Activated CD4-positive, alpha-beta memory T cell treated with anti-CD3 and anti-CD28 coated beads for 36 hours (primary cell): ENCODE measurements at places on chromosomes 12 and 14.

GRCh38 chr12:33967760-33968159 lies 54.5 kb upstream of the ALG10 start:
- no peak for DNase-seq

DNA sequence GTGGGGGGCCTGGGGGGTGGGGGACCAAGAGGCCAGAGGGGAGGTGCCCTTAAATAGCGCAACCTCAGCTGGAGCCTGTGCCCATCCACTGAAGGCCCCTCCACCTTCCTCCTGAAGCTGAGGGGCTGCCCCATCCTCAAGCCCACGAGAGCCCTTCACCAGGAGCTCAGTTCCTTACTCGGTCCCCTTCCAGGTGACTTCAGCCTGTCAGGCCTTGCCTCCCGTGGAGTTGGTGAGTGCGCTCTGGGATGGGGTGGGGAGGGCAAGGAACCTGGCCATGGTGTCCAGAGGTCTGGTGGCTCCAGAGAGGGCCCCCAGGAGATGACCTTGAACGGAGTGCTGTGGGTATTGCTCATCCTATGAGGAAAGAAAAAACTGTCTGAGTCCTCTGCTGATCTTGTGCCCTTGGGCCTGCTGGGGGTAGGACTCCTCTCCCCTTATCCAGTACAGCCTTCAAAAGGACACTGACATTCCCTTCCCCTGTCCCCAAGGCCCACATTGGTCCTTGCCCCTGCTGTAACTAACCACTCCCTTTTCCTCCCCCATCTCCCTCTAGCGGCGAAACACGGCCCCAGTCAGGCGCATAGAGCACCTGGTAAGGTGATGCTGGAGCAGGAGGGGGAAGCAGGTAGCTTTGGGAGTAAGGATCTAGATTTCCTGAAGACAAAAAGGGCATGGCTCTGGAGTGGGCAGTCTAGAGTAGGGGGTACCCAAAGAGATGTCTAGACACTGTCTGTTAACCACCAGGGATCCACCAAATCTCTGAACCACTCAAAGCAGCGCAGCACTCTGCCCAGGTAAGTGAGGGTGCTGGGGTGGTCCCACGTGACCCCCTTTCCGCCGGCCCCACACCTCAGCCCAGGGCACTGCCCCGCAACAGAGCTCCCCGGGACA lies 3.6 kb downstream of the TNS2 start:
- DNase-seq = peak; percentile 68

GRCh38 chr14:82490397-82490796 lies 956.7 kb upstream of the SEL1L start:
- no peak for DNase-seq

GRCh38 chr14:78978896-78979295 lies 808.7 kb downstream of the NRXN3 start:
- no peak for DNase-seq

DNA sequence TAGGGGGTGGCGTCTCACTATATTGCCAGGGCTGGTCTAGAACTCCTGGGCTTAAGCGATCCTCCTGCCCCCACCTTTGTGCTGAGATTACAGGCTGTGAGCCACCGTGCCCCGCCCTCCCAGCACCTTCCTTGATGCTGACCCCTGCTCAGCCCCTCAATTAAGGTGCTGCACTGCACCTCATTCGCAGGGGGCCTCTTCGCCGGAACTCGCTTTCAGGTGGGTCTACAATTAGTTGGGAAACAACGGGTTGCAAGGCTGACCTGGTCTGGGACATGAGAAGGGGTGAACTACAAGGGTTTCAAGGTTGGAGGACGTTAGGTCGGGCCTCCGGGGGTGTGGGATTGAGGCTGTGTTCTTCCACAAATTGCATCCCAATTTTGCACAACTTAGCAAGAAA lies 1.2 kb upstream of the NOP2 start:
- DNase-seq = no peak

DNA sequence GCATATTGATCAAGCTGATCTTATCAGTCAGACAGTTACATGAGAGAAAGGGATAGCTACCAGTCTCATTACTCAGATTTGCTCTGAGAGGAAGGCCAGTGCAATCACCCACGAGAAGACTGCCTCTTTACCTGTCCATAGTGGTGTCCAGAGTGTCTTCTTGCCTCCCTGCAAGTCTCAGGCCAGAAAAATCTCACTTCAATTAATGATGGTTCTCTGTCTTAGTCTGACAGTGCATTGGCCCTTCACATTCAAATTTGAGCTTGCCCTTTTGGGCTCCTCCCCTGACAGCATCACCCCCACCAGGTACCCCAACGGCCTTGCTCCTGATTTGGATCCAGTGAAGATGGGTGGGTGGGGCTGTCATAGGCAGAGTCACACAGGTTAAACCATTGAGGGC lies at the start of gene AICDA:
AICDA (minus strand) TSS at position 231 of the 400 bp plus-strand sequence; CDS start at position 139, 92 bp downstream.
- no peak for DNase-seq

DNA sequence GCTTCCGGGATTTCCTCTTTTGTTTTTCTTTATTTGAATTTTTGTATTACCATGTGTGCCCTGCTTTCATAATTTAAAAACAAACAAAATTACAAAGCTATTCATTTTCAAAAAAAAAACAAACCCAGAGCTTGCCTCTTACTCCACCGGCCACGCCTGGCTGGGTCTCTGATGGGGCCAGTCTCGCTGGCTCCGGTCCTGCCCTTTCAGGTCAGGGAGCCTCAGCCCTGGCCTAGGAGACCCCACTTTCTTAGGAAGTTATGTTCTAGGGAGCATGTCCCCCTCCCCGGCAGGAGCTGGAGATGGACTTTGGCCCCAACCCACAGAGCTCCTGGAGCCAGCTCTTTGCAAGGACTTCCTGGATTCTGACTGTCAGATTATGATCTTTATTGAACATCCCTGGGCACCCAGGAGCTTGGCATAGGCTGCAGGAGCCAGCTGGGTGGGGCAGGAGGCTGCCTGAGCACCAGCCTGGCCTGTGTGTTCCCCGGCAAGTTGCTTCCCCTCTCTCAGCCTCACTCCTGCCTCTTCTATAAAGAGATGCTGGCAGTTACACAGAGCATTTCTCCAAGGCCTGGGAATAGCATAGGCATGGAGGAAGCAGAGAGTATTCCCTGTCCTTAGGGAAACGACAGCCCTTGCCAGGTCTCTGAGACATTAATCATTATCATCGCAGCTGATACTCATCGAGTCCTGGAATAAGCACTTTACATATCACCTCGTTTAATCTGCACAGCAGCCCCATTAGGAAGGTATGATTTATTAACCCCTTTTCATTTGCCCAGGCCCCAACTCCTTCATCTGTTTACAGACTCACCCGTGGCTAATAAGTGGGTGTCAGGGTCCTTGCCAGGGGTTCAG lies 3.5 kb downstream of the DEGS2 start:
- no peak for DNase-seq

DNA sequence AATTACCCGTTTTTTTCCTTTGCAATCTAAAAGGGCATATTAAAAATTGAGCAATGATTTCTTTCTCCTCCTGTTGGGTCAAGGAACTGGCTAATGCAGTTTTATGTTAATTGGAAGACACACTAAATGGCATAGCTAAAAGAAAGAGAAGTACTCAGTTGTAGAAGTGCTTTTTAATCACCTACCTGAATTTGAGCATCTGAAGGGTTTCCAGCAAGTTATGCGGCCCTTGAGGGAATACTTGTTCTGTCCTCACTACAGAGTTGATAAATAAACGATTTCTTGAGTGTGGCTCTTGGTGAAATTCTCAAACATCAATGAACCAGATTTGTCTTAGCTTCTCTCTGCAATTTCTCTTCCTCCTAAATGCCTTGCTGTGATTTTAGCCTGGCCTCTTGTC lies 184.1 kb upstream of the RPH3A start:
- DNase-seq = no peak

GRCh38 chr12:5051913-5052312 lies 8.2 kb downstream of the KCNA5 start:
- no peak for DNase-seq

GRCh38 chr12:48618541-48618940 lies 48.7 kb upstream of the LALBA start:
- DNase-seq = peak; percentile 83

- DNase-seq = peak; percentile 19
These were observed 693.0 kb downstream of the NRXN3 start for GRCh38 chr14:78863143-78863542.

DNA sequence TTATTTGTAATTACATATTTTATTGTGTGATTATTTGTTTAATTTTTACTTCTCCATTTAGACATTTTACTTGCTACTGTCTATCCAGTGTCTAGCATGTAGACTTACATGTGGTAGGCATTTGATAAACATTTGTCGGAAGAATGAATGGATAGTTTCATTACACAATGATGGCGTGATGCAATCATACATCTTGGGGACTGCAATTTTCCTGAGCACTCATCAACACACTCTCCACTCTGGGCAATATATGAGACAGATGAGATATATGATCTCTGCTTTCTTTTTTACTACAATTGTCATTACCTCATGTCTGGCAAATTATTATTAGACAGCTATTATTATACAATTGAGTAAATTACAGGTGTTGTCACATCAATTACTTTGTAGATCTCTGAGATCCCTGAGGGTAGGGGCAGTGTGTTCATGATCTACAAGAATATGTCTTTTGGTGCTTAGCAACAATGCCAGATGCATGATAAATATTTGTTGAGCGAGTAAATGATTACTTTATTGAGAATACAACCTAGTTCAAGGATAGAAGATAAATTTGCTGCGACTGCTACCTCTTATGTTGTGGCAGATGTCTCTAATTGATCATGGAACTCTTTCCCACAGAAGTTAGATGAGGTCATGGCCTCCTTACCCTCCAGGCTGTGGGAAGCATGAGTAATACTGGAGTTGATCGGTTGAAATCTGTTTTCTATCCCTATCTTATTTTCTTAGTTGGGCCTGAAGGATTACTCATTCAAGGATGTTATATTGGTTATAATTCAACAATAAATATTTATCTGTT lies 416.0 kb downstream of the LRIG3 start:
- no peak for DNase-seq

GRCh38 chr12:92289629-92290349 lies 144.1 kb upstream of the BTG1 start:
- no peak for DNase-seq

- peak; percentile 36 for DNase-seq
These were observed 753 bp upstream of the ATP5MC2 start for GRCh38 chr12:53676656-53677015.

DNA sequence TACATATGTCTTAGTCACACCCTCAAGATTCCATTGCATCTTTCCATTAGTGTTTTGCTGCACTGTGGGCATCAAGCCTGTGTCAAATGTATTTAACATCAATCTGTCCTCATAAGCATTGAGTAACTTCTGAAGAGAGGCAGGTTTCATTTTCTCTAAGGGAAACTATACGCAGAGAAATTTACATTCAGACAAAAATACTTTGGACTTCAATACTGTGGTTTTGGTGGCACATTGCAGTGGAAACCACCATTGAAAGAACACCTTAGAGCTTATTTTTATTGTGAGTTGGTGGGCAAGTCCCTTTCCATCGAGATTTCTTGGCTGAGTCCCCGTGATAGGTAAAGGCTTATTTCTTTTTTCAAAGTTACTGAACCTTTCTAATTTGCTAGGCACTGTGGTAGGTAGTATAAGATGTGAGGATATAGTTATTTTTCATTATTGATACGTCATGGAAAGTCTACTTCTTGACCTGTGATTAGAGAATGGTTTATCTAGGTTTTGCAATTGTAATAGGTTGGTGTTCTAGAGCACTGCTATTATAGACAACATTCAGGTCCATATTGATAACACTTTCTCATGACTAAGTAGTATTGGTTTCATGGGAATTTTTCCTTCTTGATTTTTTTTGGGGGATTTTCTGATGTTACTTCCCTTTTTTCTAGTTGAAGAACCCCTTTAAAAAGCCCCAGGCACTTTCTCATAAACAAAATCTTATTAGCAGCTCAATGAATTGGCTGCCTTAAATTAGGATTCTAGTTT lies 81.9 kb downstream of the CFAP54 start:
- peak; percentile 33 for DNase-seq

DNA sequence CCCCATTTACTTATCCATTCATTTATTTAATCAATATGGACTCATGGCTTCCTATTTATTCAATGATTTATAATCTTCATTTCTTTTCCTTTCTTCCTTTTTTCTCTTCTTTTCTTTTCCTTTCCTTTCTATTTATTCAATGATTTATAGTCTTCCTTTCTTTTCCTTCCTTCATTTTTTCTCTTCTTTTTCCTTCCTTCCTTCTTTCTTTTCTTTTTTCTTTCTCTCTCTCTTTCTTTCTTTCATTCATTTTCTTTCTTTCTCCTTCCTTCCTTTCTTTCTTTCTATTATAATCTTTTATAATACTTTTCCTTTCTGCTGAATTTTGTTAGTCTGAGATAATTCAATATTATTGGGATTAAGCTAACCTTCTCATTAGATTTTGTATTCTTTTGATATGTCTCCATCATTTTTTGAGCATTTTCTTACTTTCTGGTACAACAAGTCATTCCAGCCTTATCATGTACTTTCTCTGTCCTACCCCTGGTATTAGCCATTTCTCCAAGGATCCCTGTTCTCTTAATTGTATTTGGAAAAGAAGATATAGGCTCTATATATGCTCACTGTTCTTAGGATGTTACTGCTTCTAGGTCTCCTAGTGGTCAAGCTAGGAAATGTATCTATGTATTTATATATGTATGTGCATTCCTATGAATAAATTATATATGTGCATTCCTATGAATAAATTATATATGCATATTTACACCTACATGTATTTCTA lies 12.1 kb downstream of the LACRT start:
- DNase-seq = no peak
